ENCODE measurements at places on chromosomes 6 and 20. TPM values are rescaled to one million over a fixed set of nuclear protein-coding genes. Genes with fewer than 3 reads are reported as not detected.

The PTPRT gene
- total RNA-seq = not detected

The CFAP206 gene
- 0.26 TPM for total RNA-seq

The SOX4 gene
- 38.1 TPM for total RNA-seq

The DPPA5 gene
- total RNA-seq = not detected

The BTN1A1 gene
- not detected for total RNA-seq

The BPIFB4 gene
- total RNA-seq = not detected

The CLDN20 gene
- total RNA-seq = not detected

The TBC1D7 gene
- 19.3 TPM for total RNA-seq

The GABRR1 gene
- total RNA-seq = not detected
